ENCODE measurements at places on chromosomes 7 and 10.

DNA sequence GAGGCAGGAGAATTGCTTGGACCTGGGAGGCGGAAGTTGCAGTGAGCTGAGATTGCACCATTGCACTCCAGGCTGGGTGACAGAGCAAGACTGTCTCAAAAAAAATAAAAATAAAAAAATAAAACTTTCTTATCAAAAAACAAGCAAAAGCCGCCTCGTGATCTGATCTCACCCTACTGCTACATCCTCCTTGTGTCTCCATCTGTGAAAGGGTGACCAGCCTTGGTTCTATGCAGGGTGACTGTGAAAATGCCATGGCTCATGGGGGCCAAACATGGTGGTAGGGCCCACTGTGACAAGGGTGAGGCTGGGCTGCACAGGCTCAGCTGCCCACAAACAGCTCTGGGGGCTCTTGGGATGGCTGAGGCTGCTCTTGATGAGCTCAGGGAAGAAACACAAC, 968 bp upstream of the OPN4 start:
- no peak for DNase-seq

- no peak for DNase-seq
Measured at GRCh38 chr10:91684841-91685240, 52.0 kb upstream of the PPP1R3C start.

GRCh38 chr7:42103456-42103855, 133.6 kb downstream of the GLI3 start:
- DNase-seq: no peak

DNA sequence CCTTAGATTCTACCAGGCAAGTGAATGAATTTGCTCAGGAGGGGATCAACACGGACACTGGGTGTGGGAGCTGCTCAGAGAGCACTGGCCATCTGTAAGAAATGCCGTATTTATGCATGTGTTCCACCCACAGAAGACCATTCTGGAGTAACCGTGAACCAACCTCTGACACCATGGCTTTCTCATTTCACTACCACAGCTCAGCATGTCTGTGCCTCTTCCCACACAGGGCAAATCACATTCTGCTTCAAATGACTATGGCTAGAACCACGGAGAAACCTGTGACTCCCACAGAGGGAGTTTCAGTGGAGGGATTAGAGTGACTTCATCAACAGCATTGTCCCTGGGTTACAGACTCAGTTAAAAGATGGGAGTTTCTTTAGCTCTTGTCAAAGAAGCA, 893.4 kb downstream of the XPNPEP1 start:
- DNase-seq: no peak

DNA sequence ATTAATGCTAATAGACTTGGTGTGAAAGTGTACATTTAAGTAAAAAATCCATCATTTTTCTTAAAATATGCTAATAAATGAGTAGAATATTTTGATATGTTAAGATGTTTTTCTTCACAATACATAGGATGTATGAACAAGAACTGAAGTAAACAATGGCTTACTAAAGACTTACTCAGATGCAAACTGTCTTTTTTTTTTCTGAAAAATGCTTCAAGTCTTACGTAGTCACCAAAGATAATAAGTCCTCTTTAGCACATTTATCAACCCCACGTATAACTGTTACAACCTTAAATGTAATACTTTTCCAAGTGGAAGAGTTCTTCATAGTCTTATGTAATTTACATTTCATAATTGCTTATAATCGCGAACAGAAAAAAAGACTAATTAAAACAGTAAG, 54.8 kb downstream of the MDFIC start:
- DNase-seq: no peak

GRCh38 chr7:19062216-19062615, 55.2 kb downstream of the TWIST1 start:
- no peak for DNase-seq

DNA sequence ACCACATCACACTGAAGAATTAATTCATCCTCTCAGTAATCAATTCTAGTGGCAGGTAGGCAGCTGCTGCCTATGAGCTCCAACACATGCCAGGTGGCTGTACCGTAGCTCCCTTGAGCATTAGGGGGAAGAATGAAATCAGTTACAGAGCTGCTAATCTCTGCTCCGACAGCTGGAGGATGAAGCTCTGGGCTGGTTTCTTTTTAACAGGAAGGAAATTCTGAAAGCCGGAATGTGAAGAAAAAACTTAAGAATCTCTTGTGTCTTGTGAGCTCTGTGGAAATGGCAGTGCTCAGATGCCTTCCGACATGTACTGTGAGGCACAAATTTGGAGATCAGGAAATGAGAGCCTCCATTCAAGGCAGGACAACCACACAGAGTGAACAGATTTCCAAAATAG, 2.8 kb upstream of the AHCYL2 start:
- no peak for DNase-seq

Data from AG04450 (cell line).